ENCODE measurements at places on chromosomes 7 and 10.

DNA sequence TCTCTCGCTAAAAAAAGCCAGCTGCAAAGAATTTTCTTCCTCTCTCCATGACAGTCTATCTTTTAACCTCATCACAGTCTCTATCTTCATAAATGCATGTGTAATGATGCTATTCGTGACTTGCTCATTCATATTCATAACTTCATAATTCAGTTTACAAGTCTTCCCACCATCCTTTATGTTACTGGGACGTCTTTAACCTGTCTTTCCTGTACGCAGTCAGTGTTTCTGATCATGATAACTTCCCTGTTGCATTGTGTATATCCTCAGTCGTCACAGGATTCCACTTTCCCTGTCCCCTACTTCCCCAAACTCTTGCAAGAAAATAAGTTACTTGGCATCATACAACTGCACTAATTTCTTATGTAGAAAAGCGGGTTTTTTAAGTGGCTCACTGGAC, 165.6 kb upstream of the ASAH2 start:
- DNase-seq = no peak

DNA sequence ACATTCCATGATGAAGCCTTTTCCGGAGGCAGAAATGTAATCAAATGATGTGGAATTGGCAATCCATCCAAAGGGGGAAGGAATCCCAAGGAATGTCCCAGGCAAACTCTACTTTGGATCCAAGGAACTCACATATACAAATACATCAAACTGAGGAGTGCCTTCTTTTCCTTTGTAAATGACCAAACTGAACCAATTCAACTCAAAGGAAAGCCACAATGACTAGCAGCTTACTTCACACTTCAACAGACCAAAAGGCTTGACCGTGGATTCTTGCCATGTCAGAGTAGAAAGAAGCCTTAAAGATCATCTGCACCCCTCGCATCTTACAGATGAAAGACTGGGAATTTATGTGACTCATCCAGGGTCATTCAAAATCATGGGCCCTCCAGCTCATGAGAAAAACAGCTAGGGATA, 79.7 kb upstream of the MACROH2A2 start:
- DNase-seq = no peak

- no peak for DNase-seq
These were observed 88.7 kb downstream of the SLIT1 start for GRCh38 chr10:97097084-97097433.

DNA sequence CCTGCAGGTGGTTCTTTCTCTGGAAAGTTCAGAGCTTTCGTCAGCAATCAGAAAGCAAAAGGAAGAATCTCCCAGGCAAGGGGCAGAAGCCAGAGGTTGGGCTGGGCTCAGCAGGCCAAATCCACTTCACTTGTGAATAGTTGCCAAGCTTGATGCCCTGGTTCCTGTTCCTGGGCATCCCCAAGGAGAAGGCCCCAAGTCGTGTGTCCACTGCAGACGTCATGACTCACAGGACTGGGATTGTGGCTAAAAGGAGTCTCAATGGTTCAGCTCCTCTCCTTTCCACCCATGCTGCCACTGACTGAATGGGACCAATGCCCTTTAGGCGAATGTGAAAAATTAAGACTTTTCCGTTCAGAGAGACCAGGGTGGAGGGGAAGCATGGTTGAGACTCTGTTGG, 38.6 kb upstream of the TRIM8 start:
- no peak for DNase-seq

GRCh38 chr7:139720186-139720585, 57.6 kb downstream of the HIPK2 start:
- no peak for DNase-seq

DNA sequence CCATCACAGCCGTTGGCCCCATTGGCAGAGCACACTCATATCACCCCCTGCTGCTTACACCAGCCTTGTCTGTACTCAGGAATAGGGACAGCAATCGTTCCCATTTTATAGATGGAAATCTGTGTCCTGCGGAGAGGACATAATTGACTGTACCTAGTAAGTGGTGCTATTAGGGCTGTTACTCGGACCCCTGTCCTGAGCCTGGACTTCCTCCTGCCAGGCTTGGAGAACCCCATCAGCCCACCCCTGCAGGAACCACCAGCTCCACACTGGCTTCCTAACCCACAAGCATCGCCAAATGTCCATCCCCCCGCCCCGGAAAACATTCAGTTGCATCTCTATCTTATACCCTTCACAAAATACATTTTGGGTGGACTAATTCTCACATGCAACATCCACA, 139.8 kb upstream of the RET start:
- DNase-seq = no peak

- DNase-seq = no peak
These were observed 157.5 kb downstream of the SLIT1 start for GRCh38 chr10:97028126-97028831.

Measured in A673 (cell line).